ENCODE measurements at places on chromosomes 11 and 22. TPM values are rescaled to one million over a fixed set of nuclear protein-coding genes. Genes with fewer than 3 reads are reported as not detected.

Gene CCDC82
- 73.7 TPM for total RNA-seq

DNA sequence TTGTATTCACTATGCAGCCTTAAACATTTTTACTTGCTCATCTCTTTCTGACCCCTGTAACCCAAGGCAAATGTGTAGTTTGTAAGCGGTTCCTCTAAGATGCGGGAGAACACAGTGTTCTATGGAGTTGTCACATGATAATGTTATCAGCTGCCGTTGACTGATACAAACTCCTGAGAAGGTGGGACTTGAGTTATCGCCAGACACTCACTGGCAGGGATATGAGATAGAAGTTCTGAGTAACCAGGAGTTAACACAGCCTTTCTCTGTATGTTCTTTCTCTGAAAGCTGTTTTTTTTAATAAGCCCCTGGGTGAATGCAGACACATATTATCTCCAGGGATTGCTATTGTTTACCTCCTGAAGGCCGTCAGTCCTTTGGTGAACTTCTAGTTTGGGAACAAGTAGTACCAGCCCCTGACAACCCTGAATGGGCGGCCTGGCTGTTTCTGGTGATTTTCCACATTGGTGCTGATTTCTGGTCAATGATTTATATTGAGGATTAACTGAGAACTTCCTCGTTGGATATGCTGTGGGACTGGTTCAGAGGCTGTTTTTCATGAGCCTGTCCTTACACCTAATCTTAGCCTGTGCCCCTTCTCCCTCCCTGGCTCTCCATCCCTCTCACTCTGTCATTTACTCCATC is 155.3 kb upstream of the RASSF10 start:
- peak; percentile 74 for DNase-seq

DNA sequence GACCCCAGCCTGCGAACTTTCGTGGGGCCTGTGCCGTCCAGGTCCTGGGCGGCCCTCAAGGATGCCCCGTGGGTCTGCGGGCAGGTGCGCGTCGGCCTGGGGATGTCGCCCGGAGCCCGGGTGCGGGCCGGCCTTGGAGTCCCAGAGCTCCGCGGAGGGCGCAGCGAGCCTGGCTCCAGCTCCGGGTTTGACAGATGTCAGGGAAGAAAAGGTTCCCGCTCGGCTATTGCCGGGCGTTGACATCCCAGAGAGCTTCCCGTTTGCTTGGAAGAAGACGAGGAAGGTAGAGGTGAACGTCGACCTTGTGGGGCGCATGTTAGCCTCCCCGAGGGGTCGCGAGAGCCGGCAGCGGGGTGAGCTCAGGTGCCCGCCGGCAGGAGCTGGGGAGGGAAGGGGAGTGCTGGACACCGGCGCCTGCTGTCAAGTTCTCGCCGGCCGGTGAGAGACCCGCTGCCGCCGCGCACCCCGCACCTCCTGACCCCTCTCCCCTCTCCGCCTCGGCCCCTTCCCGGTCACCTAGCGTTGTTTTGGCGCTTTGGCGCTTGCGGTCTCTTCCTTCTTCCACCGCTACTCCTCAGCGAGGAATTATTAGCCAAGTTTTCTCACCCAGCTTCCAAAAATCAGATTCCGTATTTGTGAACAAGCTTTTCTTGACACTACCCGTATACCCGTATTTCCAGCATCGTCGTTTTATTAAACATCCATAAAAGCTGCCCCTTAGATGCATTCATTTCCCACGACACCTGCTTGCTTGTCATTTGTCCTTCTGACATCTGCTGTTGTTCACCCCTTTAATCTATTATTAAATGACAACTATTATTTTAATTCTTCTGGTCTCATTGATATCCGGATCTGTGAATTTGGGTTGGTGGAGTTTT is 1.3 kb downstream of the BMAL1 start:
- DNase-seq = no peak

DNA sequence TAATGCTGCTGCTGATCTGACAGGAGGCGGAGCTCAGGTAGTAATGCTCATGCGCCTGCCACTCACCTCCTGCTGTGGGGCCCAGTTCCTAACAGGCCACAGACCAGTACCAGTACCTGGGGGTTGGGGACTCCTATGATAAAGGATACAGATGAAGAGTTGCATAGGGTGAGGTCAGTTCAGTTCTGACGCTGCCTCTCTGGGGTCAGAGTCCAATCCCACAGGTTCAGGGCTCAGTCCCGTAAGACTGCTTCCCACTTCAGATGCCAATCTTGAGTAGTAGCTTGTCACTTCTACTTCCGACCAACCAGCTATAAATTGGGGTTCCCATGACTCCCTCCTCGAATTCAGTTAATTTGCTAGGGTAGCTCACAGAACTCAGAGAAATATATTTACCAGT is 8.6 kb downstream of the ASRGL1 start:
- DNase-seq = no peak

All from umbilical cord (tissue), 2 donors.